ENCODE measurements at places on chromosomes 1 and 21.

DNA sequence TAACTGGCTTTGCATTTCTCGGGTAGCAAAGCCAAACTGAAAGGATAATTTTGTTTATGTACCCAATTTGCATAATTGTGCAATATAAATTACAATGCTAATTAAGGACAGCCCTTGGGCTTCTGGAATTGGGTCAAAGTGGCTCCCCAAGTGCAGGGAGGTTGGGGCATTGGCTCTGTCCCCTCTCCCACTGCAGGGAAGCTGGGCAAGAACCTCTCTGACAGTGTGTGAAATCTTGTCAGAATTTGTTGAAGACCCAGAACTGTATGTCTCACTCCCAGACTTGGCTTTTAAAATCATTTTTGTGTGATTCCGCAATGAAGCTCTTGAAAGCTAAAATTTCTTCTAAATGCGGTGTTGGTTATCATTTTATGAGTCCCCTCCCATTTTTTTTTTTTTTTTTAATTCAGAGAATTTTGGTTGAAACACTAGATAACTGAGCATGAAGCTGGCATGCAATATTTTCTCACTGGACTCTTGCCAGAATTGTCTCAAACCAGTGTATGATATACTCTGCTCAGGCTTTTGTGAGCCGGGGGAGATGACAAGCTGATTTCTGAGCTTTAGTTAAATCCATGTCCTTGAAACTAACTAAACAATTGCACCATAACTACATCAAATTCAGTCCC is 878.9 kb upstream of the CXADR start:
- peak; percentile 25 for DNase-seq

DNA sequence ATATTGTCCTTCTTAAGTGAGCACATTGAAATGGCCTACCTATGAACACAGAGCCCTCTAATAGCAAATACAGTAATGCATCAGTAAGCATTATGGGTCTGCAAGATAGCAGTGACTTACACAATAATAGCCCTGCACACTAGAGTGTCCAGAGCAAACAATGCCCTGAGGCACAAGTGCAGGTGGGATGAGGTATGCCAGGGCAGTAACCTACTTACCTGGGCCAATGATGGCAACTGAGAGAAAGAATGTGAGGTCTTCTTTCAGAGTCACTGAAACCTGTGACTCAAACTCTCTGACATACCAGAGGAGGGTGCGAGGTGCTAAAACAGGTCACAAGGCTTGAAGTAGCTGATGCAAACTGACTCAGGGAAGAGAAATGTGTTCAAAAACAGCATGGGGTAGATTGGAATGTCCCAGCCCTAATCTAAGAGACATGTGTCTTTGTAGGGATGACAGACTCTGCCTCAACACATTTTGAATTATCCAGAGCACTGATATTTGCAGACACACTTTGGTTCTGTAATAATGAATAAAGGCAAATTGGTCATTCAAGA is 168.5 kb upstream of the RUNX1 start:
- DNase-seq = peak; percentile 94

DNA sequence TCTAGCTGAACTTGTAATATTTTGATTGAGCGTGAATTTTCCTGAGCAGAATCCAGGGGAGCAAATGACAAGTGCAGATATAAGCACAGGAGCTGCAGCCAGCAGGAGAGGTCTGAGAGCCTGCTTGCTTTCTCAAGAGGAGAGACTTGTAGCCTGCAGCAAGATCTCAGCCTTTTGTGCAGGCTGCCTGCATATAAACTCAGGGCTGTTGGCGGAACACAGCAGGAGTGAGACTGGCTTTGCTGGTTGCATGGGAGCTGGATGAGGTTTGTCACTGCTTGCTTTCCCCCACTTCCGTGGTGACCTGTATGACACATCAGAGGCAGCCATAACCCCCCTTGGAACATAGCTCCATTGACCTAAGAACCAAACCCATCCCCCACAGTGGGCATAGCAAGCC is 725.4 kb upstream of the RGS18 start:
- DNase-seq = no peak

GRCh38 chr1:240194120-240194519 is 102.4 kb downstream of the FMN2 start:
- DNase-seq = peak; percentile 87

DNA sequence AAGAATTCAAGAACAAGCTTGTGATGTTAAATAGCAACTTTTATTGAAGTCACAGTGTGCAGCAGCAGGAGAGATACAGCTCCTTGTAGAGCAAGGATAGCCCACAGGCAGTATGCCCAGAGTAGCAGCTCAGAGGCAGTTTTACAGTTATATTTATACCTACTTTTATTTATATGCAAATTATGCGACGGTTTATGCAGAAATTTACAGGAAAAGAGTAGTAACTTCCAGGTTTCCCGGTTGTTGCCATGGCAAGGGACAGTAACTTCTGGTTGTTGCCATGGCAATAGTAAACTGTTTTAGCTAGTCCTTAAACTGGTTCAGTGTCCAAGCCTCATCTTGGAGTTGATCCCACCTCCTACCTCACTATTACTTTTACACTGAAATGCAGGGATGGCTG is 344.6 kb upstream of the LYPLAL1 start:
- DNase-seq = no peak

GRCh38 chr1:19654386-19654785 is 10.3 kb downstream of the NBL1 start:
- no peak for DNase-seq

GRCh38 chr1:172775606-172776005 is 116.7 kb downstream of the FASLG start:
- no peak for DNase-seq

DNA sequence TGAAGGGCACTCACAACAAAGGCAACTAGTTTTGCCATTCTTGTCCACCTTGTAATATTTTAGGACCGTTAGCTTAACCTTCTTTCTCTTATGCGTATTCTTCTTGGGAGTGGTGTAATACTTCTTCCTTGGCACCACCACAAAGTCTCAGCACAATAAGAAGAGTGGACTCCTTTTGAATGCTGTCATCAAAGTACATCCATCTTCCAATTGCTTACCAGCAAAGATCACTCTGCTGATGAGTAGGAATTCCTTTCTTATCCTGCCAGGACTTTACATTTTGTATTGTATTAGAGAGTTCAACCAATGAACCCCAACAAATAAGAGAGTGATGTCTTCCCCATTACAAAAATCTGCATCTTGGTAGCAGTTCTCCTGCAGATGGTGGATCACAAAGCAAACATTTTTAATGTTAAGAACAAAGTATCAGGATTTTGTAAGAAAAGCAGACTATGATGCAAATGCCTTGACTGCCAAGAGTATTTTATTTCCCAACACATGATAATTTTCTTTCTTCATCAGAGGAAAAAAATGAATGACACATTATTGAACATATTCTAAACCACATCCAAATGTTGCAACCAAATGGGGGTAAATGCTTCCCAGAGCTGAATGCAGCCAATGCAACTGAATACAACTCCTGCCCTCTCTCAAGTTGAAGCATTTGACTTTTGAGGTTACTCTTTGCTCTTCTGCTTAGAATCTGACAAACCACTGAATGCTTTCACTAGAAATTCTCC is 5.1 kb upstream of the ARNT start:
- peak; percentile 97 for DNase-seq

GRCh38 chr21:44742418-44743153 is 31.2 kb upstream of the TSPEAR start:
- DNase-seq = no peak
